ENCODE measurements at places on chromosomes 6 and 20.

- no peak for DNase-seq
Observed at GRCh38 chr20:53284696-53285095, 308.9 kb downstream of the ZNF217 start.

DNA sequence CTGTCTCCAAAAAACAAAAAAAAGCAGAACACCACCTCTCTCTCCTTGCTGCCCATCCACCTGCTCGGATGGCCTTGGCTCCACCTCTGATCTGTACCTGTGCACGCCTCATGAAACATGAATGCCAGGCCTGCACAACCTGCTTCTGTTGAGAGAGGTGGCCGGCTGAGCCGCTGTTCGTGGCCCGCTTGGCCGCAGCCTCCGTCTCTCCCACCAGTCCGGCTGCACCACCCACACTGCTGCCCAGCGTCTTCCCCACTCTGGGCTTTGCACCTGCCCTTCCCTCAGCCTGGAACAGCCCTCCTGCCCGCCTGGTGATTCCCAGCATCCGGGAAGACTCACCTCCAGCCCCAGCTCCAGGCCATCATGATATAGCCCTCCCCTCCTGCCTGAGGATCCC, 12.2 kb upstream of the ZBTB46 start:
- no peak for DNase-seq

DNA sequence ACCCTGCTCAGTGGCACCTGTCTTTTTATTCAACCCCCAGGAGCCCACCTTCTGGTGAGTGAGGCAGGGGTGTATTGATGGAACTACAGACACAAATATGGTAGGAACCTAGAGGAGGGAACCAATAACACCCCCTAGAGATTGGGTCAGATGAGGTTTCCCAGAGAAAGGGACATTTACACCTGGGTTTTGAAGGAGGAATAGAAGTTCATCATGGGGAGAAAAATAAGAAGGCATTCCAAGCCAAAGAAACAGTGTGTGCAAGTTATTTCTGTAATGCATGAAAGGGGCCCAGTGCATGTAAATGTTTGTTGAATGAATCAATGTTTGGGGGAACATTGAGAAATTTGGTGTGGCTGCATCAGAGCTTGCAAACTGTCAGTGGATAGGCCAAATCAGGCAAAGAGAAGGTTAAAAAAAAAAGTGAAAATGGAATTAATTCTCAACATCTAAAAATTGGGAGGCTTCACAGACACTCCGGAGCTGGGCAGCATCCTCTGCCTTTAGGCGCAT, 11.1 kb upstream of the KIAA1755 start:
- DNase-seq, result no peak

- DNase-seq, result no peak
Observed at GRCh38 chr6:5457983-5458683, 196.8 kb downstream of the FARS2 start.

DNA sequence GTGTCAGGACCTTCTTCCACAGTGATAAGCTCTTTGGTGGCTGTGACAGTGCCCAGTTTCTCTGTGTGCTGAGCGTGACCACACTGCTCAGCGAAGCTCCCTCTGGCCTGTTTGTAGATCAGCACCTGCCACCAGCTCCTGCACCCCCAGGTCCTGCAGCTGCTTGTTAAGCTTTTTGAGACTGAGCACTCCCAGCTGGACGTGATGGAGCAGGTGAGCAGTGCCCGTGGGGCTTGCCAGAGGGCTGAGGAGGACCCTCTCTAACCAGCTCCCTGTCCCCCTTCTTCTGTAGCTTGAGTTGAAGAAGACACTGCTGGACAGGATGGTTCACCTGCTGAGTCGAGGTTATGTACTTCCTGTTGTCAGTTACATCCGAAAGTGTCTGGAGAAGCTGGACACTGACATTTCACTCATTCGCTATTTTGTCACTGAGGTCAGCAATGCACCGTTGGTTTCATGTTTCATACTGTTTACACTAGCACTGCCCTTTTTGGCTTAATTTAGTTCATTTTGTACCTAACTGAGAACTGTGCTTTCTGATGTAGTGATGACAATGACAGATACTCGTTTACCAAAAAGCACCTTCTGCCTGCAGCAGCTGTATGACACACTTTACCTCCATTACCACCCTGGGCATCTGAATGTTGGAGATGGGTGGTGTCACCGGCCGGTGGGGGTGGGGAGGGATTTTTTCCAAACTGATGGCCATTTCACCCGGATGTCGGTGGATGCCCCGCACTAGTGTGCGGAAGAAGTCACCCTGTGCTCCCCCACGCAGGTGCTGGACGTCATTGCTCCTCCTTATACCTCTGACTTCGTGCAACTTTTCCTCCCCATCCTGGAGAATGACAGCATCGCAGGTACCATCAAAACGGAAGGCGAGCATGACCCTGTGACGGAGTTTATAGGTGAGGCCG, 12.5 kb downstream of the NELFCD start:
- no peak for DNase-seq

- DNase-seq, result no peak
Observed at GRCh38 chr6:32298632-32299336, 72.9 kb downstream of the TSBP1 start.

- no peak for DNase-seq
Observed at GRCh38 chr6:39377539-39377950, 55.0 kb upstream of the KCNK16 start.

- DNase-seq, result no peak
Observed at GRCh38 chr6:47967843-47968242, 143.2 kb downstream of the PTCHD4 start.

DNA sequence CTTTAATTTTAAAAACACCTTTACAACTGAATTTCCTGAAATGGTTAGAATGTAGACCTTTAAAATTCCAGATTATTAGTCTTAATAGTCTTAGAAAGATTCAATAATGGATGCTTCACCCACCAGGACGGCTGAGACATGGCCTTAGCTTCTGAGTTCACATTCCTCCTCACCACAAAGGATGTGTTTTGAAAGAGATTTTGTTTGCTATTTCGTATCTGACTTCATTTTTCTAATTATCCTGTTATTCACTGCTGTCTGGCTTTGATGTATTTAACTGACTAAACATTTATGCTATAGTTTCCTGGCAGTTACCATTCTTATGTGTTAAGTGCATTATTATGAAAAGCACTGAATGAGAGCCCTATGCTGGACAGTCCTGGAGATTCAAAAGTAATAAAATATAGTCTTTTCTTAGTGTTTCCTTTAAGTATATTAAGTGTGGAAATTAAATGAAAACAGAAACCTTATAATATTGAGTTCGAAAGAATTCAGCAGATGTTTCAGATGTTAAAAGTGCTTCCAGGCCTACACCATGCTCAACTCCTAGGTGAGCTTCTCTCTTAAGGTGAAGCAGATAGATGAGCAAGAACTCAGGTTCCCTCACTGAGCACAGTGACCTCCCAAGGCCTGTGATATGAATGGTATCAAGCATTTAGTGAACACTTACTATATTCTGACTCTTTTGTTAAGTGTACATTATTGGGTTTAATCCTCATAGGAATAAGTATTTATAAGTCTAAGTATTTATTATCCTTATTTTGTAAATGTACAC, 40.3 kb downstream of the MAP3K4 start:
- no peak for DNase-seq

All from stimulated activated CD4-positive, alpha-beta T cell treated with anti-CD3 and anti-CD28 coated beads, Interleukin-1b, Interleukin-23, amount 100 ng/mL, for 48 hours (primary cell).